ENCODE measurements at places on chromosomes 5 and 9. TPM values are rescaled to one million over a fixed set of nuclear protein-coding genes. Genes with fewer than 3 reads are reported as not detected.
A peak's percentile ranks its signal among the peaks of the same experiment; 100 is the strongest.

The EMB gene
- total RNA-seq = 65.9 TPM

The SUSD3 gene
- total RNA-seq = 5.0 TPM

DNA sequence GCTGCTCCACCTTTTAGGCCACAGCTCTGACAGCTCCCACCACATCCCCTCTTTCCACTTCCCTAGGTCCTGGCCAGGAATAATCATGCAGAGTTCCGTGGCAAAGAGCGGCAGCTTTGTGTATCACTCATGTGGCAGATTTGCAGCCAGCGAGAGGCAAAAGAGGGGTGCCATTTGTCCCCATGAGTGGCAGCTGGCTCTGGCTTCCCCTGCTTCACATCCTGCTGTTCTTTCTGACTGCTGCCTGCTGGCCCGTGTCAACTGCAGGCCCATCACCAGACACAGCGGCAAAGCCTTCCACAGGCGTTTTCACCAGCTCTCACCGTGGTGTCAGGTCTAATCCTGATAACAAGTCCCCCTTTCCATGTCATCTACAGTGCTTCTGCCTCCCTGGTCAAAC is 430.6 kb upstream of the DAP start:
- H3K4me1 ChIP-seq = no peaks in the 10 kb centered on the region
- no peaks in the 10 kb centered on the region for H3K36me3 ChIP-seq
- H3K4me3 ChIP-seq = no peak overlapping the region
- no peak overlapping the region for H3K27ac ChIP-seq

- DNase-seq = no peak
- no peak overlapping the region for H3K4me3 ChIP-seq
- no peaks in the 10 kb centered on the region for H3K27me3 ChIP-seq
- H3K36me3 ChIP-seq = no peaks in the 10 kb centered on the region
- H3K27ac ChIP-seq = no peak overlapping the region
Observed at GRCh38 chr5:145506185-145506850, 328.8 kb downstream of the PRELID2 start.

GRCh38 chr5:37436146-37436934 is 57.2 kb downstream of the WDR70 start:
- no peak for DNase-seq
- H3K27me3 ChIP-seq = no peaks in the 10 kb centered on the region
- H3K4me1 ChIP-seq = no peaks in the 10 kb centered on the region
- no peak overlapping the region for H3K27ac ChIP-seq
- H3K4me3 ChIP-seq = no peak overlapping the region
- H3K36me3 ChIP-seq = no peaks in the 10 kb centered on the region

DNA sequence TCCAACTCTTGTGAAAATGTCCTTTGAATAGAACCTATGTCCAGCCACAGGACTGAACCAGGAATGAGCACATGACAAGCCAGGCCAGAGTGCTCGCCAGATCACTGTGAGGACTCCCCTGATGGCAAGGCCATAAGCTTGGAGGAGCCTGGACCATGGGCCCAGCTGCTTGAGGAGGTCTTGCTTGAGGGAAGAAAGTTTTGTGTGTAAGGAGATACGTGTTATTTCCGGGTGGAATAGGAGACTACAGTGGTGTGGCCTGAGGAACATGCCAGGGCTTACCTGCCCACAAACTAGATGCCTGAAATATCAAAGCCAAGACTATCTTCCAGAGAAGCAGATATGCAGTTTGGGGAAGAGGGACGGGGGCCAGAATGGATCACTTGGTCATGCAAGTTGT is 84.7 kb downstream of the LIFR start:
- H3K4me3 ChIP-seq = no peak overlapping the region
- no peak overlapping the region for H3K27ac ChIP-seq
- 0 out of 2 replicates have a peak, but pooled peaks cover 4% of the 10 kb centered on the region for H3K36me3 ChIP-seq
- no peaks in the 10 kb centered on the region for H3K27me3 ChIP-seq
- no peak for DNase-seq

DNA sequence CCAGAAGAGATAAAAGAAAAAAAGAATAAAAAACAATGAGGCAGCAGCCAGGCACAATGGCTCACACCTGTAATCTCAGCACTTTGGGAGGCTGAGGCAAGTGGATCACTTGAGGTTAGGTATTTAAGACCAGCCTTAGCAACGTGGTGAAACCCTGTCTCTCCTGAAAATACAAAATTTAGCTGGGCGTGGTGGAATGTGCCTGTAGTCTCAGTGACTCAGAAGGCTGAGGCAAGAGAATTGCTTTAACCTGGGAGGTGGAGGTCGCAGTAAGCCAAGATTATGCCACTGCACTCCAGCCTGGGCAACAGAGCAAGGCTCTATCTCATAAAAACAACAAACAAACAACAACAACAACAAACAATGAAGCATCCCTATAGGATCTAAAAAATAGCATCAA is 121.5 kb downstream of the HMHB1 start:
- no peak for DNase-seq
- H3K4me1 ChIP-seq = no peaks in the 10 kb centered on the region
- no peaks in the 10 kb centered on the region for H3K27me3 ChIP-seq
- no peak overlapping the region for H3K4me3 ChIP-seq
- H3K36me3 ChIP-seq = no peaks in the 10 kb centered on the region

DNA sequence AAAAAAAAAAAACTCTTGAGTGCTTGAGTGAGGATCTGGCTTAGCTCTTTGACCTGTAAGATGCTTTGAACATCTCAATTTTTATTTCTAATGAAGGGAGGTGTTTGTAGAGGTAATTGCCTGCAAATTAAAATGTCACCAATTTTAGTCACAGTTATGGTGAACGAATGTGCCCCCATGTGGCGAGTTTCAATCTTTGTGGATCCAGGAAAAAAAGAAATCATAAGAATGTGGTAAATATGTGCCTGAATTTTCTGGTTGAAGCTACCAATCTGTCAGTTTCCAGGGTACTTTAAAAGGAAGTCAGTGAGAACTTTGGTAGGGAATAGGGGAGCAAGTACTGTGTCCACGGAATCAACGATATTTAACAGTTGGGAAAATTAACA is 1772.4 kb upstream of the CDH9 start:
- no peaks in the 10 kb centered on the region for H3K36me3 ChIP-seq
- no peak for DNase-seq
- no peaks in the 10 kb centered on the region for H3K27me3 ChIP-seq

- H3K27ac ChIP-seq = peak overlapping the region; percentile 66
- H3K4me3 ChIP-seq = peak overlapping the region; percentile 98
- H3K4me1 ChIP-seq = peaks cover 12% of the 10 kb centered on the region
- H3K36me3 ChIP-seq = peaks cover 3% of the 10 kb centered on the region
- H3K27me3 ChIP-seq = no peaks in the 10 kb centered on the region
Observed at GRCh38 chr5:139341187-139341688, 416 bp upstream of the PAIP2 start.

Measured in Panc1 (cell line).